ENCODE measurements at places on chromosomes 1 and 21.
A peak's percentile ranks its signal among the peaks of the same experiment; 100 is the strongest.

DNA sequence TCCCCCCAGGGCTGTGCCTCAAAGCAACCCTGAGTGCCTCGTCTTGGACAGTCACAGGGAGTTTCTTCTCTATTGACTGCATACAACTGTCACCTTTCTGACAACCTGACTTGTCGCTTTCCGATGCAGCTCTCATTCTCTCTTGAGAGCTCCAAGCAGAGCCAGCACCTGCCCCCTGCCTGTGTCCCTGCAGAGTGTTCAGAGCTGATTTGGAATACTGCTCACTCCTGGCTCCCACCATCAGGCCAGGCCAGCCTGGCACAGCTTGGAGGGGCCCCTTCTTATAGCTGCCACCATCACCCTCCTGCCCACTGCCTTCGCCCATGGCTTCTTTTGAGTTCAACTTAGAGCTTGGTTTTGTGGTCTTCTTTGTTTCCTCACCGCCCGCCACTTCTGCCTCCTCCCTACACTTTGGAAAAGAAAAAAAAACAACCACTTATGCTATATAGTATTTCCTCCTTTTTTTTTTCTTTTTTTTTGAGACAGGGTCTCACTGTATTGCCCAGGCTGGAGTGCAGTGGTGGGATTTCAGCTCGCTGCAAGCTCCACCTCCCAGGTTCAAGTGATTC is 12.3 kb downstream of the NCF2 start:
- DNase-seq: no peak

GRCh38 chr1:19398309-19398760 is 86.2 kb downstream of the SLC66A1 start:
- DNase-seq: no peak

DNA sequence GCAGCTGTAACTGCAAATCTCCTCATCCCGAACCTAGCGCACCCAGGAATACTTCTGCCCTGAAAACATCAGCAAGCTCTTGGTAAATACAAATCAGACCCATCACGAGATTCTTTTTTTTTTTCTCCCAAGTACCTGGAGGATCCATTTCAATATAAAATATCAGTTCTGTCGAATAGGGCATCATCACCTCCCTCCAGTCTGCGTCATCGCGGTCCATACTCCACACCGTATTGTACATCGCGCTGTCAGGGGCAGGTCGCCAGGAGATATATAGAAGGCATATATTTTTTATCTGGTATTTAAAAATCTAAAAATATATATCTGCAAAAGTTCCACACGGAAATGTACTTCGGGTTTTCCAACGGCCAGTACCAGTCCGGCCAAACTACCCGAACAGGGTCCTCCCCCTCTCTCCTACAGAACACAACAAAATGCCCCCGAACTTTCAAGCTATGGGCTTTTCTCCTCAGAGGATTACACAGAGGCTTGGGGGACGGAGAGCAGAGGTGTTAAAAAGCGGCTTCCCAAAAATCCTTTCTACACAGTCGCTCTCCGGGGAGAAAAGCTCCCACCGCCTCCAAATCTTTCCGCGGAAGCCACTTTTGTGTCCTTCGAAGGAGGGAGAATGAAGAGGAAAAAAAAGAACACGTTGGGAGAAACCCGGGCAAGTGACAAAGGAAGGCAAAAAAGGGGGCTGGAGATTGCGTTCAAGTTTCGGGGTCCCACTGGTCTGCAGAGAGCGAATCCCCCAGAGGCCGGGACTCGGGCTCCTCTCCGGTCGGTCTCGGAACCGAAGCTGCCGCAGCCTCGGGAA is 509 bp downstream of the PIK3R3 start:
- DNase-seq: peak; percentile 22

- DNase-seq: no peak
Observed at GRCh38 chr1:204190212-204191211, 5.8 kb downstream of the KISS1 start.

DNA sequence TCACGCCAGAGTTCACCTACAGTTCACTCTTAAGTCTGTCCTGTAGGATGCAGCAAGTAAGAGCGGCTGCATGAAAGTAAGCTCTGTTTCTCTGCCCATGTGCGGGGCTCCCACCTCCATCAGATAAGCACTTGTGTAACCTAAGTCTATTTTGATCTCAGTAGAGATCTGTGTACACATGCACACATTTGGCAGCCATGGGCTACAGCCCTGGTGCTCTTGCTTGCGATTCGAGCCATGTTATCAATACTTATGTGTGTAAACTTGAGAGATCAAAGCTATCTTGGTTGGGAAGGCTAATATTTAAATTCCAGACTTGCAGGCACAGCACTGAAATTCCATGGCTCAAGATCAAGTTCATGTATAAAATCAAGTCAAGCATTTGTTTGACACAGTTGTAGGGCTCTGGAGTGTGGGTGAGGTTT is 244.7 kb upstream of the FGGY start:
- no peak for DNase-seq

DNA sequence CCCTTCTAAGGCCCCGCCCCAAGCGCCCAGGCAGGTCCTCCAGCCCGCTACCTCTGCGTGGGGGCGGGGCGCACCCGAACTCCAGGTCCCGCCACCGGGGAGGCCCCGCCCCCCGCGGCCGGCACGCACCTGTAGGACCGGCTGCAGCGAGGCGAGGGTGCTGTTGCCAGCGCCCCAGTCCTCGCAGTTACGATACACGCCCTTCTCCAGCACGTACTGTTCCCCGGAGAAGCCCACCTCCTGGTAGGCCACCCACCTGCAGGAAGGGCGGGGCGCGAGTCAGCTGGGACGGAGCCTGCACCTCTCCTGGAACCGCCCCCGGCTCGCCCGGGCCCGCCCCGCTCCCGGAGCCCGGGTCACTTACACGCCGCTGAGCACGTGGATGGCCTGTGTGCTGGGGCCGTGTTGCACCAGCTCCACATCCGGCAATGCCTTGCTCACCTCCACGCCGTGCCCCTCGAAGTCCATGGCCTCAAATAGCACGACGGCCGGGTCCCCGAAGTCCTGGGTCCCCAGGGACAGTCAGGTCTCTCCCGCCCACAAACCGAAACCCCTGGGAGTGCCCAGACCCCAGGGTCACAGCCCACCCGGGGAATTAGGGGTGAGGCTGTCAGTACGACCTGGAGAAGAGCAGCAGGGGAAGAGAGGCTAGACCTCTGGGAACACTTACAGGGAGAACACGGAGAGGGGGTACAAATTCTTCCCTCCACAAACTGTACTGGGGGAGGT is 17.3 kb downstream of the CRYBG2 start:
- DNase-seq: peak; percentile 92

DNA sequence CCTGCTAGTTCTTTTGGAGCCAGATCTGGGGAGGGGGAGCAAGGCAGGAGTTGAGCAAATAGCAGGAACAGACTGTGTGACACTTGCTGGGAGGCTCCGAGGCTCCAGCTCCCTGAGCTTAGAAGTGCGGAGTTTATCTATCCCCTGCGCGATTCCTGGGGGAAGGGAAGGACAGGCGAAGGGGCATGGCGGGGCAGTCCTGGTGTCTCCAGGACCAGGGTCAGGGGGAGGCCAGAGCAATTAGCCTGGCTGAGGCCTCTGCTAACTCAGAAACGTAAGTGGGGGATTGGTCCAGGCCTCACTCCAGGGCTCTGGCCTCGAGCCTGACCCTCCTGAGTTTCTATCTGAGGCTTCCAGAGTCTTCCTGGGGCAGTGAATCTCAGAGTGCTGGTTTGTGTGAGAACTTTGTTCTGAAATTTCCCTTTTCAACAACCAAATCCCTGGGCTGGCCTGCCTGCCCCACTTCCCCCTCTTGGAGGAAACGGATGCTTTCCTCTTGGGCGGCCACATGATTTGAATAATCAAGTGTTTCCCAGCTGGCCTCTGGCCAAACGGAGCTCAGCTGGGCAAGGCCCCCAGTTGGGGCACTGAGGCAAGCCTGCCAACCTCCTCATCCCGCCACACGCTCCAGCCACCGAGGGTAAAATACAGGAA is 15.6 kb downstream of the ALPL start:
- DNase-seq: no peak
